ENCODE measurements at places on chromosomes 12 and 14. TPM values are rescaled to one million over a fixed set of nuclear protein-coding genes. Genes with fewer than 3 reads are reported as not detected.

Gene ACSS3
- total RNA-seq = 24.5 TPM

Gene CLECL1
- not detected for total RNA-seq

Gene ARHGDIB
- 7.2 TPM for total RNA-seq

Gene CLEC1A
- total RNA-seq = not detected

Gene ALDH1L2
- total RNA-seq = 41.5 TPM

Gene ACVR1B
- 12.6 TPM for total RNA-seq

Gene BATF
- not detected for total RNA-seq

Gene RHEBL1
- 0.25 TPM for total RNA-seq

Gene GNB3
- 3.4 TPM for total RNA-seq

Gene METAP2
- 260 TPM for total RNA-seq

Gene CAPZA3
- total RNA-seq = not detected

Gene CLBA1
- total RNA-seq = 2.8 TPM

DNA sequence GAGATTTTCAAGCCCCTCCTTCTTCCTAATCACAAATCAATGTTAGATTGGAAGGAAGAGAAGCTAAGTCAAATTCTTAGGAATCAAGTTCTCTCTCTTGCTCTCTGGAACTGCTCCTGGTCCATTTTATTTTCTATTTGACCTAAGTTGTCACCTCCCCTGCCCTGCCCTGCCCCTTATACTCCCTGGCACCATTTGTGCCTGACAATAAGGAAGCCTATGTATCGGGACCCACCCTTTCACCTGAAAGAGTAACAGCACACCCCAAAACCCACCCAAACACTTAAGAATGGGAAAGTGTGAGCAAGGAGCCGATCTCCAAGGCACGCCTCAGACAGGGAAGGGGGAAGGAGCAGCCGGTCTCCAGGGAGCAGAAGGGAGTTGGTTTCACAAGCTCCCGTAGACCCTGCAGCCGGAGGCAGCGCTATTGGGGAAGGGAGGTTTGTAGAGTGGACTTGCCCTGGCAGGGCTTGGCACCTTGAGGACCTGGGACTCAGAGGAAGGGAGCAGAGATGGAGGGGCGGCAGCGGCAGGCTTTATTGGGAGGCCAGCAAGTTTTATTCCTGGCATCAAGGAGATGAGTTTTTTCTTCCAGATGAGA, 1.6 kb downstream of the LRRC74A start:
- DNase-seq = peak; percentile 36

GRCh38 chr14:96603350-96604255, 101.4 kb downstream of the PAPOLA start:
- DNase-seq = no peak

DNA sequence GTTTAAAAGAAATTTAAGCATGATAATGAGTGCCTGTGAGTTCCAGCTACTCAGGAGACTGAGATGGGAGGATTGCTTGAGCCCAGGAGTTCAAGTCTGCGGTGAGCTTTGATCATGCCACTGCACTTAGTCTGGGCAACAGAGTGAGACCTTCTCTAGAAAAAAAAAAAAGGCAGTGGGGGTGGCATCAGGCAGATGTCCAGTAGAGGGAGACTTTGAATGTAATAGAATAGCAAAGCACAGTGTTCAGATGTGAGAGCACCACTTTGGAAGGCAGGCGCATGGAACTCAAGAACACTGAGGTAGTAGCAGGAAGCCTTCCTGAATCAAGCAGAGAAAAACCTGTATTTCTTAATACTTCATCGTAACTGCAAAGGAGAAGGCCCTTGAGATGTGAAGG, 394.5 kb upstream of the GARIN6 start:
- no peak for DNase-seq

DNA sequence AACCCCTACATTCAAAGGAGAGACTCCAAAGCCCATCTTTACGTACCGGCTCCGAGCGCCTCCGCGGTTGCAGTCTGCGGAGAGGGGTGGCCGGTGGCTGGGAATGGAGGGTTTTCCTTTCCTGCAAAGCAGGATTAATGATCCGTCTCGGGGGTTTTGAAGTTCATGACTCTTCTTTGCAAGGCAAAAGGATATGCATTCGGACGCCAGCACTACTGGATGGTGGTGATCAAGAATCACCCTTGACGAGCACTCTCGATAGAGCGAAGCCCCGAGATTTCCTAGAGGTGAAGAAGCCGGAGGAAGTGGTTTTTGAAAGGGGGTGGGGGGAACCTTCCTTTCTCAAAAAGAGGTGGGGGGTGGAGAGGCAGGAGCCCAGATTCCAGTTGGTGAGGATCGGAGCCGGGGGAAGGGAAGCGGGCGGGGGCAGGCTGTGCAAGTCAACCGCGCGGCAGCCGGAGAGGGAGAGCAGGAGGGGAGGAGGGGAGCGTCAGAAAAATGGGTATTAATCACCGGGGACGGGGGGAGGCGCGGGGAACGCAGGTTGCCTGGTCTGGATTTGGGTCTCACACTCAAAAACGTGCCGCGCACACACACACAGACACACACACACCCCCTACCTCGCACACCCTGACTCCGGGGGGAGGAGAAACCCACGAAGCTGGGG, at the start of gene GRIN2B:
TSS of gene GRIN2B (minus strand) at position 307 of the 667 bp plus-strand sequence. CDS start 115,394 bp downstream, outside the sequence.
- no peak for DNase-seq

- DNase-seq = no peak
Observed at GRCh38 chr12:112762753-112763152, 28.8 kb upstream of the RPH3A start.

- peak; percentile 84 for DNase-seq
Observed at GRCh38 chr12:6340032-6340638, 1.7 kb downstream of the TNFRSF1A start.

- peak; percentile 7 for DNase-seq
Observed at GRCh38 chr12:76637807-76638206, 78.2 kb upstream of the OSBPL8 start.

GRCh38 chr12:79407671-79408622, 282.8 kb downstream of the PAWR start:
- DNase-seq = peak; percentile 94

DNA sequence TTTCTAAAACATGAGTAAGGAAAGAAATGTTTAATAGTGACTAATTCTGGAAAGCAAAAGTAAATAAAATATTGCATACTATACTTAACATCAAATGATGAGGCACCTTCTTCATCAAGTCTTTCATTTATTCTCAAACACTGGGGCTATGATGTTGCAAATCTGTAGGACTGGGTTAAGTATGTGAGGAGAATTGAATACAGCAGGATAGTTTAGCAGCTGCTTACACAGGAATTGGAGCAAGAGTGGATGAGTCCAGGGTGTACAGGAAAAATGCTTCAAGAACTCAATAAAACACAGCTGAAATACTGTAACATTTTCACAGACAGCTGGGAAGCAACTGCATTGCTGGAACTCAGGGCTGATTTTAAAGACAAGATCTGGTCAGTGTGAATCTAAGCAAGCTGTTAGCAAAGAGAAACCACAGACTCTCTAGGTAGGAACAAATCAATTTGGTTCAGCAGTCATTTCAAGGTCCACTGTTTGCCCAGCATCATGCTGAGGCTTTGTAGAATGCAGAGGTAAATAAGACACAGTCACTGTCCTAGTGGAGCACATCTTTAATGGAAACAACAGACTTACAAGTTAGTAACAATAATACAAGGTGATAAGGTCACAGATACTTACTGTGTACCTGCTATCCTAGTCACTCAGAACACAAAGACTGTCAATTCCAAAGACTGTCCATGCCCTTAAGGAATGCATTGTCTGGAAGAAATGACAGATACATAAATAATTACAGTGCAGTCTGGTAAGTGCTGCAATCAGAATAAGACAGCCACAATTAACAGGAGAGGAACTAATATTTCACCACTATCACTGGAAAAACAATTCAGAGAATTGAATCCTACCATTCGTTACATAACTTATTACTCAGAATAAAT, 96.8 kb upstream of the DACT1 start:
- DNase-seq = peak; percentile 10

- no peak for DNase-seq
Observed at GRCh38 chr12:10136637-10137205, 6.7 kb upstream of the CLEC7A start.

GRCh38 chr14:32620303-32620702, 291.2 kb downstream of the AKAP6 start:
- DNase-seq = no peak

GRCh38 chr14:60651086-60651795, 2.0 kb upstream of the SIX1 start:
- DNase-seq = no peak

GRCh38 chr12:60251091-60251490, 655.3 kb downstream of the SLC16A7 start:
- no peak for DNase-seq

- DNase-seq = no peak
Observed at GRCh38 chr12:80099259-80099658, at the start of gene OTOGL. Gene OTOGL, plus strand, starts transcription at chr12:80099537. Its CDS starts 109,895 bp downstream, at chr12:80209432.

DNA sequence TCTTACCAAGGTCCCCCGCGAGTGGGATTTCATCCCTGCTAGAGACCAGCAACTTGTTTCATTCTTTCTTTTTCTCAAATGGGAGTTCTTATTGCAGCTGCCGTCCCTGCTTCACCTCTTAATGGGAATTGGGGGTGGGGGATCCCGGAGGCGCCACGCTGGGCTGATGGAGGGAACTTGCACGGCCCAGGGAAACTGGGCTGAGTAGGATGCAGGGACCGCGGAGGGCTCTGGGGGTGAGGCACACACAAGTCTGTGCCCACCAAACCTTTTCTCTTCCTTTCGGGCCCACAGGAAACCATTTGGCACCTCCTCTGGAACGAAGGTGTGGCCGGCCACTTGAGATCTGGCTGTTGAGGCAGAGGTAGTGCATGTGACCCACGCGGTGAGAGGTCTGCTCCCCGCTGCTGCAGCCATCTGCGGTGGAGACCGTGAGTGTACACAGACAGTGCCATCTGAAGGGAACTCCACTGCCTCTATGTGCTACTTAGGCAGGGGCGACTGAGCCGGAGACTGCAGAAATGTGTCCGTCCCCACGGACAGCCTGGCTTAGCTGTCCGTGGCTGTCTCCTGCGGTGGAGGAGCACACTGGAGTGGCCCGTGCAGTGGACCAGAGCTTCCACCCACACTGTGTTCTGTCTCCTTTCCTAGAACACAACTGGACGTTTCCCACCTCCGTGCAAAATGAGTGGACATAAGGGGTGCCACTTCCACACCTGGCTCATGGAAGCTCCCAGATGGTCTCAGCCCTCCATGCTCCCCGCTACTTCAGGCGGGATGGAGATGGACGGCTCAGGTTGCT, 42.1 kb upstream of the TESC start:
- no peak for DNase-seq

All from fibroblast of the aortic adventitia (primary cell).